GM23248 (cell line): ENCODE measurements at places on chromosomes 5 and 9.

DNA sequence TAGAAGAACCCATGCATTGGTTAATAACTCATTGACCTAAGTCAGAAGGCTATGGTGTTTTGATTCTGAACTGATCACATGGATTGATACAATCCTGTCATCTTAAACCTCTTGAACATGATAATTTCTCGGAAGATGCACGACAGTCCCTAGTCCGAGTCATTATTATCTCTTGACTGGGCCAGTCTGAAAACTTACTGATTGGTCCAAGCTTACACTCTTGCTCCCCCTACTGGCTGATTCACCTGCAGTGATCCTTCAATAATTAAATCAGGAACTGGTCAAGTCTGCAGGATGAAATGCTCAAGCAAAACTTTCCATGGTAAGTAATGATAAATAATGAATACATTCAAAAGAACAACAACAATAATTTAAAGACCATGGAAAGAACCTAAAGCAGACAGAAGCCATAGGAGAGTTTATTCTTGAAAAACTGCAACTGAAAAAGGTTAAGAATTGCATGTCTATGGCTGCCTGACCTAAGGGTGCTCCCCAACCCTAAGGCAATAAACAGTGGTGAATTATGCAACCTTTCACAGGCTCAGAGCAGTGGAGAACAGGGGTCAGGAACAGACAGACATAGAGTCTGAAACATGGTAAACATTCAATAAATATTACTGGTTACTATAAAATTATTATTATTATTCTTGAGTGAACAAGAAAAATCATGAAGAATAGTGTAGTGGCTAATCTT is 79.3 kb downstream of the BRINP1 start:
- H3K27me3 ChIP-seq, result no peaks in the 10 kb centered on the region
- H3K4me3 ChIP-seq, result no peak overlapping the region
- peak; percentile 73 for DNase-seq
- H3K36me3 ChIP-seq, result no peaks in the 10 kb centered on the region
- peaks cover 1% of the 10 kb centered on the region for H3K4me1 ChIP-seq
- no peak overlapping the region for H3K27ac ChIP-seq

GRCh38 chr9:136703276-136703860 is 9.0 kb upstream of the DIPK1B start:
- H3K4me1 ChIP-seq, result no peaks in the 10 kb centered on the region
- no peak for DNase-seq
- peaks cover 7% of the 10 kb centered on the region; the same call in 1 of the 2 replicates for H3K27me3 ChIP-seq

DNA sequence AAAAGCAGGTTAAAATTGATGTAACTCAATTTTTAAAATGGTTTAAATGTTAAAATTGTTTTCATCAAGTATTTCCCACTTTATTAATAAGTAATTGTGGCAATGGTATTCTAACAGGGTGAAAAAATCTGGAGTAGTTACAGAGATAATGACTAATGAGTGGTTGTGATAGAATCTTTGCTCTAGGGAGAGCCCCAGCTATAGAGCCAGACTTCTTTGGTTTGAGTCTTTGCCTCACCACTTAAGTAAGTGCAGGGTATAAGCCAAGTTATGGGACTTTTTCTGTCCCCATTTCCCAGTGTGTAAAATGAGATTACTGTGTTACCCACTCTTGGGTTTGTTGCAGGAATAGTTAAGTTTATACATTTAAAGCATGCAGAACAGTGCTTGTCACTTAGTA is 158.1 kb downstream of the FER start:
- H3K27me3 ChIP-seq, result no peaks in the 10 kb centered on the region
- H3K4me3 ChIP-seq, result no peak overlapping the region
- H3K4me1 ChIP-seq, result no peaks in the 10 kb centered on the region
- no peak overlapping the region for H3K27ac ChIP-seq
- peak; percentile 40 for DNase-seq
- H3K36me3 ChIP-seq, result no peaks in the 10 kb centered on the region

DNA sequence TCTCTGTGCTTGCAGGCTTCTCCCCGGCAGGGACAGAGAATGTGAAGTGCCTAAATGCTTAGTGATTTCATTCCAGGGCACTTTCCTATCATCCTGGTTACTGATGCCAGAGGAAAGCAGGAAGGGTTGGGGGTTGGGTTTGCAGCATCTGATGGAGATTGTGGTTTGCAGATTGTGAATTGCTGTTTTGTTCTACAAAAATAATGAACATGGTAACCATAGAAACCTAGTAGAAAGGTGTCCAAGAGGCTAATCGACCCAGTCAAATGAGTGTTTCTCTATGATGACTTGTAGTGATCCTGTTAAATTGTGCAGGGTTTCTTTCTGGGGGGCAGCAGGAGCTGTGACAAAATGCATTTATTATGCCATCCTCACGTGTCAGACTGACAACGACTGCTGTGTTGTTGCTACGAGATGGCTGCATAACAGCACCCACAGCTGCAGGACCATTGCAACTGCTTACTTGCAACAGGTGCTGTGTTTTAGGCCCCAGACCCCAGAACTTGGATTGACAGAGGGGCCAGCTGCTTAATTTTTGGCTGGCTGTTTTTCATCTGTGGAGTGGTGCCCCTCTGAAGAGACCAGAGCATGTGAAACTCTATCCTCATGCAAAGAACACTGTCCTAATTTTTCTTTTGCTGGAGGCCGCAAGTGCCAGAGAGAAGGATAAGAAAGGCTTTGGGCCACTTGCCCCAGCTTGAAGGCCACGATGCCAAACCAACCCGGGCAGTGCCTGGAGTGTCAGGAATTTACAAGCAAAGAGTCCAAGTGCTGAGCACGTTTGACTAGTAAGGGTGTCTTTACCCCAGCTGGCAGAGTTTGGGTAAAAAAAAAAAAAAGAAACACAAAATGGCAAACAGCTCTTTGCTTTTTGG is 397.8 kb downstream of the GADD45G start:
- no peak for DNase-seq
- H3K4me1 ChIP-seq, result peaks cover 3% of the 10 kb centered on the region; the same call in 1 of the 2 replicates

DNA sequence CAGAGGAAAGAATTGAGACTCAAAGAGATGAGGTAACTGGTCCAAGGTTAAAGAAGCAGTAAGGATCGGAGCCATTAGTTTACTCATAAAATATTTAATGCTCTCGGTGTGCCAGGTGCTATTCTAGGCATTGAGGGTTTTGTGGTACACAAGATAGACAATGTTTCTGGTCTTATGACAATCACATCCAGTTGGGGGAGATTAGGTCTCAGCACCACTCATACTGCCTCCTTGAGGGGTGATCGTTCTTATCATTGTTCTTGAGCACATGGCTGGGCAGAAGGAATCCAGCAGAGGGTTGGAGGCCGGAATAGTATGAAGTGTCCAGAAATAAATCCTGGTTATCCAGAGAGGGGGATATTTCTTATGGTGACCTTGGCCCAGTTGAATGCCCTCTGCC is 40.7 kb upstream of the LCP2 start:
- no peaks in the 10 kb centered on the region for H3K36me3 ChIP-seq
- H3K27me3 ChIP-seq, result no peaks in the 10 kb centered on the region; the same call in 1 of the 2 replicates
- H3K4me1 ChIP-seq, result no peaks in the 10 kb centered on the region

GRCh38 chr9:22124263-22125011 is 115.3 kb upstream of the CDKN2B start:
- H3K27me3 ChIP-seq, result no peaks in the 10 kb centered on the region
- no peak overlapping the region for H3K4me3 ChIP-seq
- DNase-seq, result no peak
- H3K4me1 ChIP-seq, result peaks cover 12% of the 10 kb centered on the region

- no peak for DNase-seq
- H3K27ac ChIP-seq, result no peak overlapping the region
- peaks cover 4% of the 10 kb centered on the region; the same call in 1 of the 2 replicates for H3K4me1 ChIP-seq
- H3K27me3 ChIP-seq, result no peaks in the 10 kb centered on the region
- H3K36me3 ChIP-seq, result no peaks in the 10 kb centered on the region
Measured at GRCh38 chr5:102834438-102834964, 79.4 kb downstream of the PAM start.

GRCh38 chr5:32330126-32330971 is 17.6 kb upstream of the MTMR12 start:
- no peak for DNase-seq
- H3K36me3 ChIP-seq, result no peaks in the 10 kb centered on the region
- no peak overlapping the region for H3K27ac ChIP-seq
- no peaks in the 10 kb centered on the region for H3K27me3 ChIP-seq
- peaks cover 5% of the 10 kb centered on the region; the same call in 1 of the 2 replicates for H3K4me1 ChIP-seq

- no peaks in the 10 kb centered on the region for H3K36me3 ChIP-seq
- no peak for DNase-seq
- H3K4me3 ChIP-seq, result no peak overlapping the region
Measured at GRCh38 chr5:143135832-143136551, 267.5 kb downstream of the NR3C1 start.

DNA sequence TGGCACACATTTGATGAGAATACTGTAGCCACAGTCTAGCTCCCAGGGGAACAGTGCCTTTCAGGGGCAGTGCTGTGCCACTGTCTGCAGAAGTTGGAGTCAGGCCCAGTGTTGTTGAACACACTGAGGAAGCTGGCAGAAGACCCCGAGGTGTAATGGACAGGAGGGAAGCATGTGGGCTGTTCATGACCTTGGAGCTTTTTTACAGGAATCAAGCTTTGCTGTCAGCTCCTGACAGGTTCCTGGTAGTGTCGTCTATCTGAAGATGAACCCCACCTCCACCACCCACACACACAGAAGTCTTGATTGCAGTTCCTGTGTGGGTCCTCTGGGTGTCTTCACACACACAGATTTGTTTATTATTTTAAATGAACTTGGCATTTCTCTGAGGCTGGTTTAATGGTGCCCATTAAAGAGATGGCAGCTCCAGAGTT is 40.3 kb upstream of the TNFAIP8 start:
- no peaks in the 10 kb centered on the region for H3K27me3 ChIP-seq
- H3K4me1 ChIP-seq, result peaks cover 7% of the 10 kb centered on the region
- H3K27ac ChIP-seq, result no peak overlapping the region
- H3K36me3 ChIP-seq, result no peaks in the 10 kb centered on the region

DNA sequence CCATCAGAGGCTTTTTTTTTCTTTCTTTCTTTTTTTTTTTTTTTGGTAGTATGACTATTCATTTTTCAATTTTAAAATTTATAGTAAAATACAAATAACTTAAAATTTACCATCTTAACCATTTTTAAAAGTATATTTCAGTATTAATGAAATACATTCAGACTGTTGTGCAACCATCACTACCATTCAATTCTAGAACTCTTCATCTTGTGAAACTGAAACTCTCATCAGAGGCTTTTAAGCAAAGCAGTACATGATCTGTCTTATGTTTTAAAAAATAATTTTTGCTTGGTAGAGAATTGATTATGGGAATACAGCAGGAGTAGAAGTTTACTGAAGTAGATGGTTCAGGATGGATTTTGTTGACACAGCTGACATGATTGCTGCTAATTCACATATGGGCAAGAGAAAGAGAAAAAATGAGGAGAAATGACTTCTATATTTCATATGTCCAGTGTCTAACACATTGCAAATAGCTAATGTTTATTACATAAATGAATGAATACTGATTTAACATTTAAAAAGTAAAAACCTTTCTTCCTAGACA is 13.4 kb downstream of the ELOVL7 start:
- H3K27me3 ChIP-seq, result peaks cover 9% of the 10 kb centered on the region

DNA sequence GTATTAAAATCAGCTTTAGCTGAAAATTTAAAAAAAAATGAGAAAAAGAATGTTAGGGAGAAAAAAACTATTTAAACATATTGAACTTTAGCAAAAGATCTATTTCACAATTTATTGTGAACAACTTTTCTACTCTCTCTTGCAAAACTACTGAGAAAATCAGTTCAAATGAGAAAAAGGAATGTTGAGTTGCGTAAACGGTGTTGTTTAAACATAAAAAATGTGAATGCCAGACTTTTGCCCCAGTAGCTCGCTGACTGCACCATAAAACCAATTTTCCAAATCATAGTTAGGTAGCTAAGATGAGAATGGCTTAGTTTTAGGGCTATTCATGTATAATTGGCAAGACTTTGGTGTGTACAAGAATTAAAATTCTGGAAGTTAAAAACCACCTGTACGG is 13.4 kb upstream of the RAD23B start:
- H3K36me3 ChIP-seq, result no peaks in the 10 kb centered on the region
- no peak overlapping the region for H3K27ac ChIP-seq
- H3K4me1 ChIP-seq, result peaks cover 40% of the 10 kb centered on the region
- H3K4me3 ChIP-seq, result no peak overlapping the region

- H3K36me3 ChIP-seq, result 0 out of 2 replicates have a peak, but pooled peaks cover 7% of the 10 kb centered on the region
- H3K27me3 ChIP-seq, result no peaks in the 10 kb centered on the region
- peak within 1 kb of the TSS; percentile 96 for H3K4me3 ChIP-seq
- peak; percentile 99 for DNase-seq
- H3K4me1 ChIP-seq, result peaks cover 32% of the 10 kb centered on the region
Measured at GRCh38 chr5:154858297-154858971, at the start of gene CNOT8. CNOT8 (plus strand) TSS chr5:154858627; CDS start chr5:154863279, 4,652 bp downstream.

DNA sequence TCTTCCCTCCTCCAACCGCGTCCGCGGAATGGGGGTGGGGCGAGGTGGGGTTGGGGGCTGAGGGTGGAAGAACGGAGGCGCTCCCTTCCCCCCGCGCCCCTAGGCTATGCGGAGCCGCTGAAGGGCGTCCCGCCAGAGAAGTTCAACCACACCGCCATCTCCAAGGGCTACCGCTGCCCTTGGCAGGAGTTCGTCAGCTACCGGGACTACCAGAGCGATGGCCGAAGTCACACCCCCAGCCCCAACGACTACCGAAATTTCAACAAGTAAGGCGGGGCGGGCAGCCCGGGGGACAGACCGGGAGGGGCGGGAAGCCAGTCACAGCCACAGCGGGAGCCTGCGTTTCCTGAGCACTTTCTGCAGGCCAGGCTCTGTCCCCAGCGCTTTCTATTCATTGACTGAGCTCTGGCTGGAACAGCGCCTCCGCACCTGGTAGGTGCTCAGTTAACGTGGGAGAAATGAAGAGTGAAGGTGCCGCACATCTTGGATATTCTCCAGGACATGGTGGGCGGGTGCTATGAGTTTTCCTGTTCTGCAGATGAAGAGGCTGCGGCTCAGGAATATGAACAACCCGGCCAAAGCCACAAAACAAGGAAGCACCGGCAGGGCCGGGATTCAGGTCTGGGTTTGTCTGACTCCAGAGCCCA is 11.3 kb downstream of the MYOZ3 start:
- H3K27ac ChIP-seq, result no peak overlapping the region
- H3K27me3 ChIP-seq, result no peaks in the 10 kb centered on the region; the same call in 1 of the 2 replicates
- DNase-seq, result peak; percentile 56

- no peak overlapping the region for H3K4me3 ChIP-seq
- H3K27ac ChIP-seq, result no peak overlapping the region
- no peaks in the 10 kb centered on the region for H3K27me3 ChIP-seq
- DNase-seq, result no peak
- H3K36me3 ChIP-seq, result no peaks in the 10 kb centered on the region
Measured at GRCh38 chr9:97394881-97395280, 17.0 kb upstream of the TDRD7 start.

DNA sequence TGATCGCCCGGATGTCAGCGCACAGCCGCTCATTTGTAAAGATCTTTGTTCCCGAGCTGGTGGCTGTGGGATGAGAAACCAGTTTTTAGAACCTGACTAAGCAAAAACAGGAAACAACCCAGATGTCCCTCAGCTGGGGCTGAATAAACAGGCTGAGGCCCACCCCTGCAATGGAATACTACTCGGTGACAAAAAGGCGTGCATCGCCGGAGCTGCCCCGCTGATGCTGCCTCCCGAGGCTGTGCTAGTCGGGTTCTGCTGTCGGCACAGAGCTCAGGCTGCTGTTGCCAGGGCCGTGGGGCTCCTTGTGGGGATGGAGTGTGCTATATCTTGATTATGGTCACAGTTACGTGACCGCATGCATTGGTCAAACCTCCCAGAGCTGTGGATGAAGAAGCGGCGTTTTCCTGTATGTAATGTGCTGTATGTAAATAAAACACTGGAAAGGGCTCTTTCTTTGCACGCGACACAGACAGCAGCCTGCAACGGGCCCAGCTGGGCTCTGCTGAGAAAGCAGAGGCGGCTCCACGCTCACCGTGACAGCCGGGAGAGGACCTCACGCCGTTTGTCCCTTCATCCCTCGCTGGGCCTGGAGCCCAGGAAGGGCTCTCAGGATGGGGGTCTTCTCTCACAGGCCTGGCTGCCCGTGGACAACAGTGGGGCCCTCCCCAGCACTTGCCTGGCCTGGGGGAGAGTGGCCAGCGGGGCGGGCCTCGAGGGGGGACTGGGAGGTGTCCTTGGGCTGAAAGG is 51.5 kb upstream of the RNU6ATAC start:
- no peaks in the 10 kb centered on the region for H3K4me1 ChIP-seq
- H3K36me3 ChIP-seq, result no peaks in the 10 kb centered on the region
- H3K27me3 ChIP-seq, result no peaks in the 10 kb centered on the region
- H3K4me3 ChIP-seq, result no peak overlapping the region
